SK-N-SH treated with all-trans-retinoic acid at 6 μM for 48 hours (cell line): ENCODE measurements at places on chromosomes 5 and 9.

GRCh38 chr9:135218331-135219225 lies 131.1 kb downstream of the OLFM1 start:
- no peak for ATAC-seq

GRCh38 chr9:98185611-98186171 lies 6.7 kb downstream of the CORO2A start:
- ATAC-seq: no peak; the same call in 2 of the 3 replicates

GRCh38 chr9:75894566-75894965 lies 4.1 kb downstream of the PCSK5 start:
- no peak for ATAC-seq

DNA sequence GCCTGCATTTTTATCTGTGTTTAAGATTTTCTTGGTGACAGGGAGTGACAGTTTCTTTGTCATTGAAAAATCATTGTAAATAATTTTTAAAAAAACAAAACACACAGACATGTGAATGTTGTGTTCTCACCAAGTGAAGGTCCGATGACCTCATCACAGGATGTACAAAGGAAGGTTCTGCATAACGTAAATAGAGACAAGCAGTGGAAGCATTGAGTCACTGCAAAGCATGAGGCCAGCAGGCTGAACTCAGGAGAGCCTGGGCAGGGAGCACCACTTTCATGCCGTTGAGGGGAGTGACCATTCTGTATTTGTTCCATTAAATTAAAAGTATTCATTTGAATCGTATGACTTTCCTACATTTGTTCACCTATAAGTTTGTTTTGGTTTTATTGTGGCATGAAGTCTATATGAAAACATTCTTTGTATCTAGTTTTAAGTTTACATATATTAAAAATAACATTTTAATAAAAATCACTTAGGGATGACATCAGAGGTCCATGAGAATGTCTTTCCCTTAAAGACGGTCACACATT lies 70.4 kb upstream of the TLE1 start:
- ATAC-seq: peak; percentile 97

- ATAC-seq: no peak
Observed at GRCh38 chr5:116506488-116506887, 68.1 kb downstream of the SEMA6A start.

GRCh38 chr9:125529589-125530515 lies 177.2 kb downstream of the MAPKAP1 start:
- no peak for ATAC-seq

- no peak; the same call in 2 of the 3 replicates for ATAC-seq
Observed at GRCh38 chr9:133403766-133404453, 13.9 kb downstream of the REXO4 start.

- peak; percentile 16; the same call in 1 of the 3 replicates for ATAC-seq
Observed at GRCh38 chr5:171615705-171616640, 169.6 kb upstream of the SMIM23 start.

DNA sequence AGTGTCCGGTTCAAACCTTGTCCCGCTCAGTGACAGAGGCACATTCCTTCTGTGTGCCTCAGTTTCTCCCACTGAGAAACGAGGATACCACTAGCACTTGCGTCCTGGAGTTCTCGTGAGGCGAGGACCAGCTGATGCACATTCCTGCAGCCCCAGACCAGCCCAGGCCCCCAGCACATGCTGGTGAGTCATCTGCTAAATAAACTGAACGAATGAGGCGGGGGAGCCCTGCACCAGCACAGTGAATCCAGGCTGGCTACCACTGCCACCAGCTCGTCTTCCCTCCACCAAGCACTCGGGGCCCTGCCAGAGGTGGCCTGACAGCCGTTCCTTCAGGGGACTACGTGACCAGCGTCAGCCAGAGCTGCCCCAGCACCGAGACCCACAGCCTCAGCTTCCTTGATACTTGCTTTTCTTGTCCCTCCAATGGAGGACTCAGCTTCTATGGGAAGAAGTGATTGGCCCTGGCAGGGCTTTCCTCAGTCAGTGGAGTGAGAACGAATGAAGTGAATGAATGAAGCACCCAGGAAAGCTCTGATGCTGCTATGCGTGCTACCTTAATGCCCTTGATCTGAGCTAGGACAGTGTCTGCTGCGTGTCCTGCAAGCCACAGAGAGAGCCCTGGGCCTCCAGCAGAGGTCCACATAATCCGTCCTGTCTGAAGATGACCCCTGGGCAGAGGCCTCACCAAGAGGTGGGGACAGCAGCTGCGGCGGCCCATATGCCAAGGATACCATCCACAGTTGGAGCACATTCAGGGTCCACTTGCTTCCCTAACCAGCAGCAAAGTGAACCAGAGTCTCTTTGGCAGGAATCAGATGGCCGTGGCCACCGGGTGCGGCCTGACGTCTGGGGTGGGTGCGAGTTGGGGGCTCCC lies 13.5 kb upstream of the BARX1 start:
- ATAC-seq: no peak; the same call in 2 of the 3 replicates

DNA sequence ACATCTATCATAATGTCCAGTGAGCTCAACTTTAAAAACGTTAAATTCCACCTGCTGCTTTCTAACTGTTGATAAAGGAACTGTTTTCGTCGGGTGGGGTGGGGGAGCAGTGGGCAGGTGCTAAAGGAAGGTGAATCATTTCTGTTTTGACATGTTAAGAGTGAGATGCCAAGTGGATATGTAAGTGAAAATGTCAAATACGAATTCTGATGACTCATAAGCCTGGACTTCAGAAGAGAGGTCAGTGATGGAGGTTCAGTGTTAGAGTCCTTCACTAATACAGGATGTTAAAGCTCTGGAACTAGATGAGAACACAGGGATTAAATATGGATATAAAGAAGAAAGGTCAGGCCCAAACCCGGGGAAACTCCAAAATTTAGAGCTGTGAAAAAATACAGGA lies 617.9 kb upstream of the CTNND2 start:
- no peak for ATAC-seq

DNA sequence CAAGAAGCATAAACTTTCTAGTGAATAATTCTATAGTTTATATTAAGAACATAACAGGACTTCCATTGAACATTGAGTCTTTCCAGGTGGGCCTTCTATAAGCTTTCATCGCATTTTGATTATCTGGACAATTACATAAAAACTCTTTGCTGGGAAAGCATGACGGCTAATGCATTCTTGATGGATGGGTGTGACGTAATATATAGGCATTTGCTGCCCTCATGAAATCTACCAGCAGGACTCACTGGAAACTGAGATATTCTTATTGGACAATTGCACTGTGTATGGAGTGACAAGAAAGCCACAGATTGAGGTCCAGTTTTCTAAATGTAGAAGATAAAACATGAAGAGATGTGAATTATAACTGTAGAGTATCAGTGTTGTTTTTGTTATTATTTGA lies 15.0 kb downstream of the PTPRD start:
- no peak for ATAC-seq

DNA sequence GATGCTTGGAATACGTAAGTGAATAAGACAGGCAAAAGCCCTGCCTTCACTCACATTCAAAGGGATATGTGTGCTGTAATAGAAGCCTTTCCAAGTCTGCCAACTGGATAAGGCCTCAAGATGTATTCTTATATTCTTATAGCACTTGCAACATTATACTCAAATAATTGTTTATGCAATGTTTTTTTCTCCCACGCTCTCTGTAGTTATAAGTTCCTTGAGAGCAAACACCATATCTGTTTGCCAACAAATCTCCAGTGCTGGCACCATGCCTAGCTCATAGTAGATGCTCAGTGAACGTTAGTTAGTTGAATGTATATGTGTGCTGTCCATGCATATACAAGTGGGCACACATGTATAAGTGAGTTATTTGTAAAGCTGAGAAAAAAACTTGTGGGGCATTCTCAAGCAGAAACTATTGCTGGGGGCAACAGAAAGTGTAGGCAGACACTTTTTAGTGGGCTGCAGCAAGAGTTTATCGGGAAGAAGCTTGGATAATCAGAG lies 125.1 kb downstream of the RPS23 start:
- no peak for ATAC-seq

DNA sequence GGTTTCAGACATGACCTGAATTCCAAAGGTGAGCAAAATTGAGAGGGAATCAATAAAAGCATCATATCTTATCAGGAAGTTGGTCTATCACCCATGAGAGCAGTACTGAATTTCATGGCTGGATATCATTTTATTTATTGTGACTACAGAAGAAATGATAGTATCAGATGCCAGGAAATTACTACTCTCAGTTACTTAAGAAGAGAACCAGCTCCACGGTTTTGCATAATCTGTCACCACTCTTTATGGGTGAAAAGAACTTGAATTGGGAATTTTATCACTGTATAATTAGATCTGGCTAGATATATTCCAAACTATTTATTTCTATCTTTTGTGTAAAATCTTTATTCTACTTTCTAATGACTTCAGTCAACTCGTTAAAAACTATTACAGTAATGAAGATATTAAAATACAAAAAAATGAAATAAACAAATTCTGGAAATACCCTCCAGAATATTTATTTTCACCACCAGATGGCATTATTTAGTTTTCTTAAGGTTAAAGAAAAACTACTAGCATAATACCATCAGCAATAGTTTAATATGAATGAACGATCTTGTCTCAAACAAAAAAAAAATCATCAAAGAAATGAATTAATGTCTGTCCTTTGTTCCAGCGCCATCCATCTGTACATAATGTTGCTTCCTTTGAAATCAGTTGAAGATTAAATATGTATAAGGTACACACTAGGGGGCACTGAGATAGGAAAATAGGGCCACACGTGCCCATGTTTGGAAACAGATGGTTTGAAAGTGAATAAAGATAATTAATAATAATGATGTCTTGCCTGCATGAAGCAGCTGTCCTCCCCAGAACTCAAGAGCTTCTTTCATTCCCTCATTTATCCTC lies 84.7 kb upstream of the SLCO6A1 start:
- peak; percentile 57 for ATAC-seq

- no peak for ATAC-seq
Observed at GRCh38 chr9:77546376-77546950, 101.7 kb downstream of the GNA14 start.

DNA sequence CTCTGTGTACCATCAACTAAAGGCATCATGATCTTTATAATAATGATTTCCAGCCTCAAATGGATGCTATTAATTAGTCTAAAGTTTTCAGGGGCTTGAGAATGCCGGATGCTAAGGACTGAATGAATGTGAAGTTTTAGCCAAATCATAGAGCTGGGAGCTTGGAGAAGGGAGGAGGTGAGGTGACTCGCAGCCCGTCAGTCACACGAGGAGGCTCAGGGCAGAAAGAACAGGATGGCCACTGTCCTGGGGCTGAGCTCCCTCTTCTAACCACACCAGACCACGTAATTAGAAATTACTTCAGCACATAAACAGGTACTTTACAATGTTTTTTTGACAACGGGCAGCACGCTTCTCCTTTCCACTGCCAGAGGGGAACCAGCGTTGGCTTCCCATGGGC lies 222.6 kb downstream of the NPR3 start:
- ATAC-seq: peak; percentile 54

DNA sequence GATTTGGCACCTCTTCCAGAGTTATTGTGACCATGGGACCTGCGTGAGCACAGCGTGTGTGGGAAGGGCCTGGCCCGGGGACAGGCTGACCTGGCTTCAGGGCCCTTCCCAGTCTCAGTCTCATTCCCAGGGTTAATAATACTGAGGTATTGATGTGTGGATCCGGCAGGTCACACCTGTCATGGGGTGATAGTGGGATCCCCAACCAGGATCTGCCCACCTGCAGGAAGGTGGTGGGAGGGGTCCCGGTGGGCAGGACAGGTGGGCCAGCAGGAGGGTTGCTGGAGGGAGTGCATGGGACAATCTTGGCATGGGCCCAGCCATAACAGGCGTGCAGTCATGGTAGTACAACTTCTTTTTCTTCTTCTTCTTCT lies 55.4 kb downstream of the COL15A1 start:
- ATAC-seq: no peak; the same call in 2 of the 3 replicates

DNA sequence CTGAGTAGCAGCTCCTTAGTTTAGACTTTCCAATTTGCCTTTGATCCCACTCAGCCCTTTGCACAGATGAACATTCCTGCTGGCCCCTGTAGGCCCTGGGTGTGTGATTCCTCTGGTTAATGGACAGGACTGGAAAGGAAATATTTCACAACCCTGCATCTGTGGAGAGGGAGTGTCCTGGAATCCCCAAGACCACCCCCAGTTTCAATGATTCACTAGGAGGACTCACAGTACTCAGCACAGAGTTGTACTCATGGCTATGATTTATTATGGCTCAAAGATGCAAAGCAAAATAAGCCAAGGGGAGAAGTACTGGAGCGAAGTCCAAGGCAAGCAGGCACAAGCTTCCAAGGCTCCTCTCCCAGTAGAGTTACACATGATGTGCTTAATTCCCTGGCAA lies 42.4 kb upstream of the TJP2 start:
- peak; percentile 70 for ATAC-seq

DNA sequence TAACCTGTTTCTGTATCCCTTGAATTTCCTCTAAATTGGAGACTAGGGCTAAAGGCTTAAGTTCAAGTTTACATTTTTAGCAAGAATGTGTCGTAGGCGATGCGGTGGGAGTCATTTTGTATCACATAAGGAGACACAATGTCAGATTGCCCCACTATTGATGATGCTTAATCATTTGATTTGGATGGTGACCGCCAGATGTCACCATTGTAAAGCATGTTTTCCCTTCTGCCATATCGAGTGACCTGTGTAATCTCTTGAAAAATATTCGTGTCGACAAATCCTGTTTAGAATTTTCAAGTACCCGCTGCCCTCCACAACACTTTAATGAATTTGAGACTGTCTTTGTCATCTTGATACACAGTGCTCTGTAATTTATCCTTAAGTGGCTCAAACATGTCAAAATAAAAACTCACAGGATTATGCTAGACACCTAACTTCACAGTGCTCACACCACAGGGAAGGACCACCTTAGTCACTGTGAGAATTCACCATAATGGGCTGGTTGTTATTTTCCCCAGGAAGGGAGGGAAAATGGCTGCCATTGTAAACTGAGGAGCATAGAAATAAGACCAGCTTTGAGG lies 34.5 kb upstream of the SLC46A2 start:
- ATAC-seq: peak; percentile 84

- ATAC-seq: no peak
Observed at GRCh38 chr5:123490974-123491373, 21.0 kb upstream of the CSNK1G3 start.

DNA sequence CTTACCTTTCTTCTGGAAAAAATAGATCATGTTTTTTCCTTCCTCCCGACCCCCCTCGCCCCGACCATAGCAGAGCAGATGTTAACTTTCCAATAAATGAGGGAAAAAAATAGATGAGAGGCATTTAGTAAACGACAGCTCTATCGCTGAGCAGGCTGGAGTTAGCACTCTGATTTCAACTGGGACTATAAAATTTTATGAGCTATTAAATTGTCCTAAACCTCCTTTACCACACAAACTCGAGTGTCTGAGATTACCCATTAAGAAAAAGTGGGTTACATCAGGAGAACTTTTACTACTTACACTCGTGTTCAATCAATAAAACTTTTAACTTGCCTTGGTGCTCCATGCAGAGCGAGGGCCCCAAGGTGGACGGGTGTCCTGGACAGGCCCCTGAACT lies 59.8 kb upstream of the RNU6ATAC start:
- ATAC-seq: no peak
